ENCODE measurements at places on chromosomes 7 and 10. TPM values are rescaled to one million over a fixed set of nuclear protein-coding genes. Genes with fewer than 3 reads are reported as not detected.

SHTN1 gene
- 1.3 TPM for total RNA-seq

ASB10 gene
- total RNA-seq, result 13.1 TPM

DNA sequence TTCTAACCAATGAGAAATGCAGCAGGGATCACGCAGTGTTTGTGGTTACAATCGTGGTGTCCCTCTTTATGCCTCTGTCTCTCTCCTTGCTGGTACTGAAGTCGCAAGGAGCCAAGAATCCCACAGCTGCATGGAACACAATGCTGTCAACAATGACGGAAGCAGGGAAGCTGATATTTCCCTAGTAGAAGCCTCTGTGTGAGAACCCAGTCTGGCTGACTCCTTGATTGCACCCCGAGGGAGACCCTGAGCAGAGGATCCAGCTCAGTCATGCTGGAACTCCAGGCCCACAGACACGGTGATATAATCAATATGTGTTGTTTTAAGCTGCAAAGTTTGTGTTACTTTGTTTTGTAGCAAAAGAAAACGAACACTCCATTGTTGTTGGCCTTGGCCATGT is 677.9 kb downstream of the PARD3 start:
- DNase-seq, result no peak

GRCh38 chr10:48505394-48506112 is 99.3 kb downstream of the ARHGAP22 start:
- DNase-seq, result no peak

CDK14 gene
- total RNA-seq, result 12.2 TPM

GPR15LG gene
- total RNA-seq, result not detected

PDCD4 gene
- total RNA-seq, result 52.3 TPM

DNA sequence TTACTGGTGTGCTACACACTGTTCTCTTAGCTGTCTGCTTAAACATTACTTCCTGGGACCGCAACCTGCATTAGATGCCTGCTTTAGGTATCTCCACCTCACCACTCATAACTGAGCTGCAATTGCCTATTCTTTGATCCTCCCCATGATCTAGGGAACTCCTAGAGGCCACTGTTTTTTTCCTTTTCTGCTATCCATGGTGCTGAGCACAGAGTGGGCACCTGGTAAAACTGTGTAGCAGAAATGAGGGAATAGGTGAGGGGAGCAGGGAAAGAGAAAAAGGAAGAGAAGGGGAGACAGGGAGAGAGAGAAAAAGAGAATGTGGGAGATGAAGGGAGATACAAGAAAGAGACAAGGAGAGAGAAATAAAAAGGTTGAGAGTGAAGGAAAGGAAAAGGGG is 434.9 kb downstream of the ADRA2A start:
- DNase-seq, result no peak

GRCh38 chr7:133203490-133203889 is 49.4 kb upstream of the EXOC4 start:
- DNase-seq, result no peak

GRCh38 chr10:8967061-8967460 is 912.6 kb downstream of the GATA3 start:
- DNase-seq, result no peak

GRCh38 chr10:58269782-58270290 is 874 bp downstream of the CISD1 start:
- DNase-seq, result no peak

SPDYE8 gene
- not detected for total RNA-seq

GRCh38 chr7:101681170-101682007 is 52.3 kb upstream of the MYL10 start:
- DNase-seq, result peak; percentile 78
